NK-92 treated with Interleukin-12 subunit alpha and Interleukin-12 subunit beta, amount 100 ng/mL, for 24 hours (cell line): ENCODE measurements at places on chromosomes 11 and 22.

GRCh38 chr22:32760815-32761214, 40.7 kb upstream of the TIMP3 start:
- no peak for DNase-seq

DNA sequence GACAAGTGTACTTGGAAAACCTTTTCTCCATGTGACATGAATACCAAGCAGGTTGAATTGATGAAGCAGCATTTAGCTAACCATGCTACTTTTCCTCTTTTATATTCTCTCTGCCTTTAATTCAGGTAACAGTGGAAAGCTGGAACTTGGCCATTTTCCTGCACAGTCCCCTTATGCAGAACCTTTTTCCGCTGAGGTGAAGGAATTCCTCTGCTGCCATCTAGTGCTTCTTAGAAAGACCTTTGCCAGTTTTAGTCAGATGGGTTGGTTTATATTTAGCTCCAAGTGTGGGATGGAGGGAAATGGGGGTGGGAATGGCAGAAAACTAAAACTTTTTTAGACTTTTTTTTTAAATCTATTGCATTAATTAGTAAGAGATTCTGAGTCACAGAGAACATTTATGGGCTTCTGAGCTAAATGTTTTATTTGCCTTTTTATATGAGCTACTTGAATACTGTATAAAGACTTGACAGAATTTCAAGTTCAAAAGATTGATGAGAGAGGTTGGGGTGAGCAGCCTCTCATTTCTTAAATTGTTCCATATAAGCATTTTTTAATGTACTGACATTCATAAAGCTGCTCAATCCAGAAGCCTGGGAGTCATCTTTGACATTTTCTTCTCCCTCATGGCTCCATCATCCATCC, 153.9 kb upstream of the ZC3H12C start:
- DNase-seq: no peak

DNA sequence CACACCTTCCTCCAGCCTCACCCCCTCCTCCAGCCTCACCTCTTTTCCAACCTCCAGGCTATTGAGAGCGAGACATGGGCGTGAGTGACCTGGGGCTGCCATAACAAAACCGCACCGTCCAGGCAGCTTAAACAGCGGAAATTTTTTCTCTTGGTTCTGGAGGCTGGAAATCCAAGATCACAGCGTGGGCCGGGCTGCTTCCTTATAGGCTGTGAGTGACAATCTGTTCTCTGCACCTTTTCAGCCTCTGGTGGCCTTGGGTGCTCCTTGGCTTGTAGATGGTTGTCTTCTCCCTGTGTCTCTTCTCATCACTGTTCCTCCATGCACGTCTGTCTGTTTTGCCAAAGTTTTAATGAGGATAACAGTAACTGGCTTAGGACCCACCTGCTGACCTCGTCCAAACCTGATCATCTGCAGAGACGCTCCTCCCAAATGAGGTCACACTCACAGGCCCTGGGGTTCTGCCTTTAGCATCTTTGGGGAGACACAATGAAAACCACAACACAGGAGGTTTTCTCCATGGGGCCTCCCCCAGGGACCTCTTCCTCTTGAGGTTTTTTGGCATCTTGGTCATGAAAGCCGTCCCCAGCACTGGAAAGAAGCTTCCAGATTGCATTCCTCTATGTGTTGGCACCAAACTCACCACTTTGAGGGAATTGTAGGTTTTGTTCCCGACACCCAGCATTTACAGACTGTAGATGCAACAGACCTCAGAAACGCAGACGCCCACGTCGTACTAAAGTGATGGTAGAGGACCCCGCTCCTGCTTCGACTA, 878.1 kb downstream of the BRD1 start:
- DNase-seq: no peak

GRCh38 chr11:3879967-3880542, 24.6 kb downstream of the STIM1 start:
- DNase-seq: no peak

DNA sequence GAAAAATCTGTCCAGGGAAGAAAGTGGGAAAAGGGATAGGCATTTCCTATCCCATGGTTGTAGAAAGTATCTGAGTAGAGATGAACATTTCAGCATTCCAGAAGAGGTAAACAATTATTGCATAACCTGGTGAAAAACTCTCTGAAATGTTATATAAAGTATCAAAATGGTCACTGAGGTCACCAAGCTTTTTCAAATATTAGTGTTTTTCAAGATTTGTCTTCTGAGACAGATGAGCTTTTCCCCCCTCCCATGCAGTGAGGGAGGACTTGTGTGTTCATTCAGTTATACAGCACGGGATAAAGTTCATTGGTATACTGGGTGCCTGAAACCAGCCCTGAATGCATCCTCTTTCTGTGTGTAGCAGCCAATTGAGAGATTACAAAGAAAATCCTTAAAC, 1.9 kb upstream of the DEPDC7 start:
- no peak for DNase-seq
